ENCODE measurements at places on chromosomes 2 and 18.

DNA sequence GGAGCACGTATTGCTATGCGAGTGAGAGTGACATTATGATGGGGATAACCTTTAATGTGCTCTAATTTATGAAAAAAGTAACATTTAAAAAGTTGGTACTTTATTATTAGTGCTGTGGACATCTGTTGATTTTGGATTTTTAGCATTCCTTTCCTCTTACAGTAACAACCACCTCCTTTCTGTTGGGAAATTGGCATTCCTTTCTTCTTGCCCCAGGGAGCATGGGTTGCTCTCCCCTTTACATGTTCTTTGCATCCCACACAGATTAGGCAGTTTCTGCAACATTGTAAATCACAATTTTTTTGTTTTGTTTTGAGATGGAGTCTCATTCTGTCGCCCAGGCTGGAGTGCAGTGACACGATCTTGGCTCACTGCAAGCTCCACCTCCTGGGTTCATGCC, 300.2 kb downstream of the LPIN1 start:
- no peak for DNase-seq

- no peak for DNase-seq
Measured at GRCh38 chr2:181250691-181251090, 206.5 kb upstream of the ITGA4 start.

GRCh38 chr18:79380816-79381806, 14.6 kb upstream of the NFATC1 start:
- peak; percentile 69 for DNase-seq

DNA sequence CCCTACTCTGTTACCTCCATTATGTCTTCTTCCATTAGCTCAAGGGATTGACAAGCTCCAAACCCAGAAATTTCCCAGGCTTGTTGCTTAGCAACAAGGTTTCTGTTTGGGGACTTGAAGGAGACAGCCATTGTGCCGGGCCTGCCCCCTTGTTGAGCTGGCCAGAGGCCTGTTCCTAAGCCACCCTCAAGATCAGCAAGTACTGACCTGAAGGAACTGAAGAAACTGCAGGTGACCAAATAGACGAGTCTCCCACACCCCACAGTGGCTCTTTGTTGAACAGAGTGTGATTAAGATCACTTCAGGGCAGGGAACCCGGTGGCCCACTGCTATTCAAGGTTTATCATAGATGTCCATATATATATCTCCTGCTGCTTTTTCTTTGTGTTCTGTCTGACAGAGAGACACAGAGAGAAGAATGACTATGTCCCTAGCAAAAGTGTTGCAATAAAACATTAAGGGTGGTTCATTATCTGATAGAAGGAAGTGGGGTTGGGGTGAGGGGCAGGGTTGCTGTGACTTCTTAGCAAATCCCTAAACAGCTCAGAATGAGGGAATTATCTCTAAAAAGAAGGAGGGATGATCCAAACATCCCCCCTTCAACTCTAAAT, 69.2 kb downstream of the RNF144A start:
- DNase-seq, result peak; percentile 93

- peak; percentile 79 for DNase-seq
Measured at GRCh38 chr18:59308248-59308937, 10.1 kb downstream of the CPLX4 start.

DNA sequence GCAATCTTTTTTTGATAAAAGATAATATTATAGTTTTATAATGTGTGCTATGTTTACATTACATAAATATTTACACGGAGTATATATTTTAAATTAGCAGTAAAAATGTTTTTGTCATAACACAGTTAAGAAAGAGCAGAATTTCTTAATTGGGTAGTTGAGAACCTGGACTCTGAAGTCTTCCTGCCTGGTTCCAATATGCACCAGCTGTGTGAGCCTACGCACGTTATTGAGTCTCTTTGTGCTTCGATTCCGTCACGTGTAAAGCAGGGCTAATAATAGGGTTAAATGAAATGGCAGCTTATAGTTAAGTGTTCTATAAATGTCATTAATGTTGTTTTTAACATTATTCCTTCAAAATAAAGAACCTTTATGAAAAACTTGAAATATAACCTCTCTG, 1.2 kb upstream of the CCDC88A start:
- no peak for DNase-seq

GRCh38 chr2:109031476-109032228, 42.6 kb upstream of the EDAR start:
- peak; percentile 12 for DNase-seq

GRCh38 chr2:27863146-27863545, 27.0 kb downstream of the RBKS start:
- no peak for DNase-seq

DNA sequence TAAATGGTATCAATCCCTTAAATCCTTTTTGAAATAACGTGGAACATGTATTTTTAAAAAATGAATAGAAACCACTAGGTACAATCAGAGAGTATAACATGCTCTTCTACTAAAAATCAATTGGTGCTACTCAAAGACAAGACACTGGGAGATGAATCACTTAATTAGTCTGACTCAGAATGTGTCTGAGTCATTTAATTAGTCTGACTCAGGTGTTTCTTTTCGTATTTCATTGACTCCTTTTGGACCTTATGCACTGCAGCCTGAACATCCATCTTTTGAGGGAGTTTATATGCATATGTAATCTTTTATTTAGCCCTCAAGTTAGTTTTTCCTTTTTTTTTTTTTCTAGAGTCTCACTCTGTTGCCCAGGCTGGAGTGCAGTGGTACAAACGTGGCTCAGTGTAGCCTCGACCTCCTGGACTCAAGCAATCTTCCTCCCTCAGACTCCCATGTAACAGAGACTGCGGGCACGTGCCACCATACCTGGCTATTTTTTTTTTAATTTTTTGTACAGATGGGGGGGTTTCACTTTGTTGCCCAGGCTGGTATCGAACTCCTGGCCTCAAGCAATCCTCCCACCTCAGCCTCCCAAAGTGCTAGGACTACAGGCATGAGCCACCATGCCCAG, 26.5 kb downstream of the PPP4R3B start:
- peak; percentile 4 for DNase-seq

GRCh38 chr2:46970334-46971288, 55.0 kb upstream of the MCFD2 start:
- no peak for DNase-seq

DNA sequence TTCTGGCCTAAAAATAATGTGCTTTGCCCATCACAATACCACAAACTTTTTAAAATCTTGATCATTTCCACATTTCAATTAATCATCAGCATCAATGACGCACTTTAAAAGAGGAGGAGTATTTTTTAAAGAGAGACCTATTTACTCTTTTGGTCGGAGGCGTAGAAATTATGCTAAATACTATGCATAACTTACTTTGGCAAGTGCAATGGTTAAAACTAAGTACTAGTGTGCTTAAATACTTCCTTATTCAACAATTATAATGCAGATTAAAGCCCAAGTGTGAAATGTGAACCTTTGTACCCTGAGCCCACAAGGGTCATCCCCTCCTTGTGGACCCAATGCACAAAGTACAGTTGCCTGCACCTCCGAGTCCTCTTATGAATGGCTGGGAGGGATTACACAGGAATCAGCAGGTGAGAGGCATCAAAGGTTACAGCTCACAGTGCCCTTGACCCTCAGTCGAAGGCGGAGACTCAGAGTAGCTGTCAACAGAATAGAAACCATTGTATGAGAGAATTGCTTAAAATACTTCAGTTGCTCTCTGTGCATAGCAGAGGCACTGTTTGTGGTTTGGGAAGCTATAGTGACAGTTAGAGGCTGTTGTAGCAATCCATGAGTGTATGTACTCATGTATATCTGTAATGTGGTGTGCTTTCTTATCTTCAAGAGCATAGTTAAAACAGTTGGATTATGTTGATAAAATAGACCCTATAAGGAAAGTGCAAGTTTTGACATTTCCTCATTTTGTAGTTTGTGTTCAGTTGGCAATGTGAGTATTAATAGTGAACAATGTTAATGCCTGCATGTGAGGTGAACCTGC, 151.7 kb upstream of the ITGA4 start:
- DNase-seq, result no peak

DNA sequence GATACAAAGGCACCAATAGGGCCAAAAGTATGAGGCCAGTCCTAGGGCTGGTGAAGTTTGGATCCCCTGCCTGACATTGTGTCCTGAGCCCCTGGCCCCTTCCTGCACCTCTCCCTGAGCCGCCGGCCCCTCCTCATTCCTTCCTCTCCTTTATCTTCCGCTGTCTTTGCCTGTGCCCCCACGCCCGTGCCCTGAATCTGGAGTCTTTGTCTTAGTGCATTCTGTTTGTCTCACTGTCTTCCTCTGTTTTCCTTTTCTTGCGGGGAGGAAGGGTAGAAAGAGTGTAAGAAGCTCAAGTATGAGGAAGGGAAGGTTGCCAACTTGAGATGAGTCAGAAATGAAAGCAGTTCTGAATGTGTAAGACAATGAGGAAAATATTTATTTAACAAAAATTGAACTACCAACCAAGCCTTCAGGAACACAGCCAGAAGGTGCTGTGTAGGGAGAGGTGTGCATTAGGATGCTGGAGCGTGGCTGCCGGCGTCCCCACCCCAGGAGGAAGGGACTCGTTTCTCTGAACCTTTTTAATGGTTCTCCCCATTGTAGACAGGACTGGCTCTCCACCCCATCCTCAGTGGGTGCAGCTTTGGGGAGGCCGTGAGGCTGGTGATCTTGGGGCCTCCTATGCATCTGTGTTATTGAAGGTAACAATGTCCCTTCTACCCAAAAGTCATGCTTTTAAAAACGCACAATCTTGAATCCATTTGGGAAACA, 133.1 kb downstream of the NEDD4L start:
- DNase-seq, result no peak

DNA sequence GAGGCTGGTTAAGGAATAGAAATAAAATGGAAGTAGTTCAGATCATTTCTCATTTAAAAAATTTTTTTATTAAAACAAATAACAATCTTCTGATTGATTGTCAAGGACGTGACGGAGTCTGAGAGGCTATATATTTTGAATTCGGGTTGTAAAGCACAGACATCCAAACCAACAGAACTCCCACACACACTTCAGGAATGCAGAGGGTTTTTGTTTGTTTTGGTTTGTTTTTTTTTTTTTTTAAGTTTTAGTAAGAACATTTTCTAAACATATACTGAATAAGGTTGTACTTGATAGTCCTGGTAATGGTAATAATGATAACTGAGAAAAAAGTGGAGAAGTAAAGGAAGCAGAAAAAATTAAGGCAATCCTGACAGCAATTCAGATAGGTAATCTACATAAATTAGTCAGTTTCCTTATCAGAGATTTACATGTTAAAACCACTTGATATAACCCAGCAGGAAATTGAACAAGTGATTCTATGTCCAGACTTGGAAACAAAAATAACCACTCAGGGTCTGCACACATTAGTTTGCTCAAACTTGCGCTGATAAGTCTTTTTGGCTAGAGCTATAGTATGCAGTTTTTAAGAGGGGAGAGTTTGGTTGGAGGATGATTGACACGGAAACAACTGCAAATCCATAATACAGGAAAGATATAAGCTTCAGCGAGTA, 51.5 kb upstream of the CTAGE1 start:
- DNase-seq, result no peak

DNA sequence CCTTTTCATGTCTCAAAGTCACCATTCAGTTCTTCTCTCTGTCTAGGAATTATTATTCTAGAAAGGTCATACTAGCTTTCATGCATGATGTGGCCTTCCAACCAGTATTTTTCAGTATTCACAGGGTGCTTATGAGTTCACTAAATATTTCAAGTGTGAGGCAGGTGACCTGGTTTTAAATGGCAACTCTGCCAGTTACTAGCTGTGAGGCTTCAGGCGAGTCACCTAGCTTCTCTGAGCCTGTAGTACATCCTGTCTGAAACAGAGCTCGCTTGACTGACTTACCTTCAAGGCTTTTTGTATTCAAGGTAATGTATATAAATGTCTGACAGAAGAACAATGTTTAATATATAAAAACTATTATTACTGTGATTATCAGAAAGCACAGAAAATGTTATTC, 19.4 kb upstream of the ACVR1 start:
- no peak for DNase-seq

DNA sequence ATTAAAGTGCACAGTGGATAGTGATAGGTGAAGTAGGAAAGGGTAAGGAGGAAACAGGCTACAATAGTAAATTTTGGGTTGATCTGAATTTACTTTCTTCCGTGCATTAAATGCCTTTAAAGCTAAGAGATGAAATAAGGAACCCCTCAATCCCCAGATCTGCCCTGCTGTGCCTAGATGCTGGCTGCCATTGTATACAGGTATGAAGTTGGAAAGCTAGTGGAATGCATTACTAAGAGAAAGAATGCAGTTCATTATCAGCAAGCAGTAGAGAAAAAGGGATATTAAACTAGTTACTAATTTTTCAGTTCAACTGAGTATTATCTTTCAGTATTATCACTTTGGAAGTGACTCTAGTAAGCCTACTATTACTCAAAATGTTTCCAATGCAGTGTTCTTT, 93.3 kb downstream of the WDPCP start:
- DNase-seq, result no peak

GRCh38 chr2:171630089-171630770, 57.0 kb upstream of the DYNC1I2 start:
- DNase-seq, result no peak

DNA sequence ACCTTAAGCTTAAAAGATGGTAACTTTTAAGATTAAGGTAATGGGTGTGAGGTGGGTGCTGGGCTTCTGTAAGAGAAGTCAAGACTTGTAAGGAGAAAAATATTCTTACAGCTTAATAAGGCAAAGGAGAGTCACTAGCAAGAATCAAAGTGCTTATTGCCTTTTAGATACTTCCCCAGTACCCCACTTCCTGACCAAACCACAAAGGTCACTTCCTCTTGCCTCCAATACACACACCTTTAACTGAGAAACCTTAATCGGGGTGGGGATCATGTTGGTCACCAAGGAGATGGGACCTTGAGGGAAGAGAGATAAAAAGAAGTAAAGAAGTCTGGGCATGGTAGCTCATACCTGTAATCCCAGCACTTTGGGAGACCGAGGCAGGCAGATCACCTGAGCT, 10.6 kb upstream of the ATG16L1 start:
- DNase-seq, result no peak

GRCh38 chr2:39678170-39678569, 12.5 kb downstream of the TMEM178A start:
- DNase-seq, result no peak

GRCh38 chr2:60925994-60926740, 44.8 kb downstream of the REL start:
- peak; percentile 44 for DNase-seq

- DNase-seq, result no peak
Measured at GRCh38 chr2:127683757-127684156, 8.4 kb upstream of the LIMS2 start.

DNA sequence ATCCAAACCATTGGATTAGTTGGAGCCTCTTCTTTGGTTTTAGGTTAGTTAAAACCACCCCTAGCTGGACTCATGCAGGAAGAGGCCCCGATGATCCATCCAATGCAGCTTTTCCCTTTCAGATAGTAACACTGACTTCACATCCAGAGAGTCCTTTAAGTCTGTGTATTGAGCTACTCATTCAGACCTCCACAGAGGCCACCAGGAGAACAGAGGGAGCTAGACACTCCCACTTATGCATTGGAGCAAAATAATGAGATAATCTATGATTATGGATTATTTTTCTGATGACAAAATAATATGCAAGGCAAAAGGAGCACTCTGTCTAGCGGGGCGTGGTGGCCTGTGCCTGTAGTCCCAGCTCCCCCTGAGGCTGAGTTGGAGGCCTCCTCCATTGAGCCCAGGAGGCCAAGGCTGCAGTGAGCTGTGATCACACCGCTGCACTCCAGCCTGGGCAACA, 1.6 kb upstream of the ROCK2 start:
- DNase-seq, result no peak

GRCh38 chr2:237652854-237653253, 25.5 kb downstream of the LRRFIP1 start:
- no peak for DNase-seq
